ENCODE measurements at places on chromosomes 16 and 17. TPM values are rescaled to one million over a fixed set of nuclear protein-coding genes. Genes with fewer than 3 reads are reported as not detected.

DNA sequence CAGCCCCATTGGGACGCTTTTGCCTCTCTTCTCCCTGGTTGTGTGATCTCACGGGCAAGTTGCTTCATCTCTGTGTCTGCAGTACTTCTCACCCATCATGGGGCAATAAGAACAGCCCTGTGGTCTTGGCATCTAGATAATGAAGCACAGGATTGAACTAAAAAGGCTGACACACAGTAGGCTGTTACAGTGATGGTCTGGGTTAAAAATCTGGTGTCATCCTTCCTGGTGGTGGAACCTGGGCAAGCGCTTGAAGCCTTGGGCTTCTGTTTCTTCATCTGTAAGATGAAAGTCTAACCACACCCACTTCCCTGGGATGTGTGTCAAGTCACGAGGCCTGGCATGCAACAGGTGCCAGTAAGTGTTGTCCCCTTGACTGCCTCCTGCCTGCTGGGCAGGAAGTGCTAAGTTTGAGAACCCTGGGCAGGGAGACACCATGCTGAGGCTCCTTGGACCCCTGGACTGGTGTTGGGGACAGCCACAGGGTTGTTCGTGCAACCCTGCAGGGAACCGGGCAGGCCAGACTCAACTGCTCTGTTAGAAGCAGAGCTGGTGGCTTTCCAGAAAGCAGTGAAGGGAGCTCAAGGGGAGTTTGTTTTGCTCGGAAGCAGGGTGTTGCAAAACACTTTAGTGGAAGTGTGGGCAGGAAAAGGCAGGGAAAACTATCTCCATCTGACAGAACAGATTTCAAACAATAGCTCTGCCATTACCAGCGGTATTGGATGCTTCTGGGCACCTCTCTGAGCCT lies 5.9 kb upstream of the MAP2K3 start:
- DNase-seq = no peak

HES7 gene
- not detected for total RNA-seq

GAS2L2 gene
- 0.71 TPM for total RNA-seq

- DNase-seq = no peak
These were observed 39.5 kb downstream of the RCVRN start for GRCh38 chr17:9865586-9865985.

TVP23A gene
- total RNA-seq = 4.2 TPM

ST6GALNAC1 gene
- 20.6 TPM for total RNA-seq

TPSG1 gene
- not detected for total RNA-seq

DNA sequence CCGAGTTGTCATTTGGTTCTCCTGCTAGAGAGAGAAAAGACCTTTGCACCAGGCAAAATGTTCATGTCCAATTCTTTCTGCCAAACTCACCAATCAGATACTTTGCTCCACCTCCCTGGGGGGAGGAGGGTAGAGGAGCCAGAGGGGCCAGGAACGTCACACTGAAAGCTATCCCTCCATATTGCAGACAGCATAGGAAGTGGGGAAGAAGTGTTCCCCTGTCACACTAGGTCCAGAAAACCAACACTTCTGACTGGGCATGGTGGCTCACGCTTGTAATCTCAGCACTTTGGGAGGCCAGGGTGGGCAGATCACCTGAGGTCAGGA lies 9.5 kb downstream of the HSD17B2 start:
- DNase-seq = no peak

DNA sequence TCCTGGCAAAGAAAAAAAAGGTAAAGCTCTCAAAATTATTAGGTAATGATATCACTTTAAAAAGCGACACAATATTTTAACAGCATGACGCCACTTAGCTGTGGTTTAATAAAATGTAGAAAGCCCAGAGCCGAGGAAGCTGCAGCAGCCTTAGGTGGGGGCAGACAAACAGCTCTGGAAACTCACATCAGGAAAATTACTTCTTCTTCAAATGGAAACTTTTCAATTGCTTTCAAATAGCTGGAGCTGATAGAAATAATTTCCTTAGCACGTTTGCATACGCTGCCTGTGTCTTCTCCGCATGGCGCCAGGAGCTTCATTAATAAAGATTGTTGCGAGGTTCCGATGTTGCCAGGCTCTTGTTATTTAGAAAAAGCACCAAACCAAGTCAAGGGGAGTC lies 835.3 kb upstream of the EEF2KMT start:
- DNase-seq = no peak

DNA sequence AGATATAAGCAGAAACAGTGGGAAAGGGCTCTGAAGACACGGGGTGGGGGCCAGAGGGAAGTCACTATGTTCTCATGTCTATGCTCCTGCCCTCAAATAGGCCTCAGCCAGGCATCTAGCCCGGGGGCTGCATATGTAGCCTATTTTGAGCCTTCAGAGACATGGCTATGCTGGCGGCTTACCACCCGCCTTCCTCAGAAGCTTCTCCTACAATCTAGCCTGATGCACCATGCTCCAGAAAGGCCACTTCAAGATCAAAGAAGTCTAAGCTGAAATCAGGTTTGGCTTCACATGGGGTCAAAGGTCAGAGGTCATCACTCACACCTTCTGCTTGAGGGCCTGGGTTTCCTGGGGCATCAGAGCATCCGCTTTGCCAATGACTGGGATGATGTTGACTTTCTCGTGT lies 1.6 kb downstream of the SEPTIN1 start:
- DNase-seq = no peak

- no peak for DNase-seq
These were observed 25.4 kb downstream of the DNAJA2 start for GRCh38 chr16:46947900-46948547.

CYB5B gene
- 85.0 TPM for total RNA-seq

DNA sequence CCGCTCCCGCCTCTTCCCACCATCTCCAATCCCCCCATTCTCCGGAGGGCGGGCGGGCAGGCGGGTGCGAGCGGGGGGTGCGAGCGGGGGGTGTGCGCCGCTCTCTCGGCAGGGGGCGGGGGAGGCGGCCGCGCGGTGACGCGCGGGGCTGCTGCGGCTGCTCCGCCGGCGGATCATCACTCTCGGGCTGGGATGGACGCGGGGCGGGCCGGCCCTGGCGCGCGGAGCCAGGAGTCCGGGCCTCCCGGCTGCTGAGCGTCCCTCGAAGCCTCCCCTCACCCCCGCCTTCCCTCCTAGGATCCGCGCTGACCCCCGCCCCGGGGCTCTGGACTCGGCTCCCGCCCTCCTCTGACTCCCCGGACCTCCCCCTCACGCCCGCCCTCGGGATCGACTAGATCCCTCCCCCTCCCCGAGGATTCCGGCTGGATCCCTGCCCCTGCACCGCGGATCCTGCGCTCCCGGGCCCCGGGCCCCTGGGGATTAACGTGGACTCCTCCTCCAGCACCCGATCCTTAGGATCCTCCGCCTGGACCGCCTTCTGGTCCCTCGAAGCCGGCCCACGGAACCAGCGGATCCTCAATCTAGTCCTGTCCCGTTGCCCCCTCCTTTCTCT lies 946 bp upstream of the TMEM256 start:
- DNase-seq = peak; percentile 57

DNA sequence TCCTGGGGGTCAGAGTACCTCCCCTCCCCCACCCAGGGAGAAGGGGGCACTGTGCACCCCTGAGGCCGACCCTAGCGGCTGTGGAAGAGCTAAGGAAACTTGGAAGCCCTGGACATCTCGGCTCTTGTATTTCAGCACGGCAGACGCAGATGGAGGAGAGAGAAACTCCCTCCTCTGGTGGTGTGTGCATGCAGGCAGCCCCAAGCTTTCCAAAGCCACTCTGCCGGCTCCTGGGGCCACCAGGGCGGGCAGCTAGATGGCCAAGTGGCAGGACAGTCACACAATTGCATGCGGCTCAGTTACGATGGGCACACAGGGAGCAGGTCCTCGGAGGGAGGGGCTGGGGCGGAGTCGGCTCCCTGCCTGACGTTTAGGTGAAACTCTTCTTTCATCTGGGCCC lies 195.5 kb downstream of the RBFOX3 start:
- no peak for DNase-seq

DNA sequence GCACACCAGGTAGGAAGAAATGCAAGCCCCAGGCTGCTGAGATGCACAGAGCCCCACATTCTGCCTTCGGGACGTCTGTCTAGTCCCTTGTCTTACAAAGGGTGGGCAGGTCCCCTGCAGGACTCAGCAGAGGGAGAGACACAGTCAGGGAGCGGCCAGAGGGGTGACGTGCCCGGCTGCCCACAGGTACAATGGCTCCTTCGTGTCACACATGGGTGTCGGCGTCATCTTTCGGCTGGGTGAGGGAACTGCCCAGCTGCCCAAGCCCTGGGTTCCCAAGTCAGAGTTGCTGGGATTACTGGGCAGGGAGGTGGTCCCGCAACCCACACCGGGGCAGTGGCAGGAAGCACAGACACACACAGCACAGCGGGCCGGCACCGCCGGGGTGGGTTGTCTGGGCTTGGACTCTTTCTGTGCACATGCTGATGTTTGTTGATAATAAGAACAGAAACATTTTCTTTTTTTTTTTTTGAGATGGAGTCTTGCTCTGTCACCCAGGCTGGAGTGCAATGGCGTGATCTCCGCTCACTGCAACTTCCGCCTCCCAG lies 80.6 kb downstream of the JPH3 start:
- no peak for DNase-seq

HLF gene
- total RNA-seq = 23.4 TPM

DNA sequence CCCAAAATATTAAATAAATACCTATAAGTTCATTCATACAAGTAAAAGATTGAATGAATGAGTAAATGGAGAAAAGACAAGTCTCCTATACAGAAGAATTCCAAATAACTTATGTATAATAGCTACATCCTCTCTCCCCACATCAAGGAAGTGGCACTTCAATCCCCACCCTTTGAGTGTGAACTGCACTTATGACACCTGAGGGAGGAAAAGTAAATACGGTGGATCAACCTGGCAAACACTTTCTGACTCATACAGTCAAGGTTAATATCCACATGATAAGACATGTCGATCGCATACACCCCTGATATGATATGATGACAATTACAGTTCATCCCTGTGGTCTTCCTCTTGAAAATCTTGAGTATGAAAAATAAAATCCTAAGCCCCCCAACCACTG lies 18.0 kb downstream of the SLFN12L start:
- DNase-seq = no peak

C16orf54 gene
- 0.79 TPM for total RNA-seq

SOX15 gene
- total RNA-seq = 2.8 TPM

DNA sequence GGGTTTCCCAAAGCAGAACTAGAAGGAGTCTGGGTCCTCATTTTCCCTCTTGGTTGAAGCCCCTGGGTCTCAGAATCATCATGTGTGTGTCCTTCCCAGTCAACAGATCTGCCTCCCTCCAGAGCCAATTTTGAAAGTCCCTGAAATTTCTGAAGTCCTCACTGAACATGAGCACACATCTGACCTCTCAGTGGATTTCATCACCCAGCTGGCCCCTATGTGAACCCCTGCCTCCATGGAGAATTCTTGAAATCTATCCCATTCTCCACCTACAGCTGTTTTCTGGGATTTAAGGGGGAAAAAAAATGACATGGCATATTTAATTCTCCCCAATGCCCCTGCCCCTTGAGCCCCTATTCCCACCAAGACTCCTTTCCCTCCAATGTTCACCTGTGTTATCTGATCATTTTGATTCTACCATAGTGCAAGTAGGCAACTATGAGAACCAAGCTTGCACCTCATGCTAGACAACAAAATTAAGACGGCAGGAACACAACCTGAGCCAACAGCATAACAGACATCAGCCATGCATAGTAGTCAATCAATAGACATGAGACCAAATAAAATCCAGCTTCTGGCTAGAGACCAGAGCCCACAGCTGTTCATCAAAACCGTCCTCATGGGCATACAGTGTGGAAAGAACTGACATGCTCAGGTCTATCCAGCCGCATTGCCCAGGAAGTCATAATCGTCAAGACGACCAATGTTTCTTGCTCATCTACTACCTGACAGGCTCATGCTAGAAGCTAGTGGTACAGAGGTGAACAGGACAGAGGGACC lies 14.9 kb downstream of the SOX9 start:
- no peak for DNase-seq

- DNase-seq = no peak
These were observed 23.4 kb downstream of the MYH13 start for GRCh38 chr17:10349403-10349802.

- no peak for DNase-seq
These were observed 96.2 kb downstream of the PRKCA start for GRCh38 chr17:66398617-66399016.

SPEM2 gene
- 202 TPM for total RNA-seq

KANSL1 gene
- total RNA-seq = 152 TPM

TIMP2 gene
- total RNA-seq = 262 TPM

PGAP3 gene
- 37.4 TPM for total RNA-seq

GRCh38 chr16:82657239-82657638 lies 30.5 kb downstream of the CDH13 start:
- DNase-seq = no peak

CSH1 gene
- total RNA-seq = 1.2 TPM

DNA sequence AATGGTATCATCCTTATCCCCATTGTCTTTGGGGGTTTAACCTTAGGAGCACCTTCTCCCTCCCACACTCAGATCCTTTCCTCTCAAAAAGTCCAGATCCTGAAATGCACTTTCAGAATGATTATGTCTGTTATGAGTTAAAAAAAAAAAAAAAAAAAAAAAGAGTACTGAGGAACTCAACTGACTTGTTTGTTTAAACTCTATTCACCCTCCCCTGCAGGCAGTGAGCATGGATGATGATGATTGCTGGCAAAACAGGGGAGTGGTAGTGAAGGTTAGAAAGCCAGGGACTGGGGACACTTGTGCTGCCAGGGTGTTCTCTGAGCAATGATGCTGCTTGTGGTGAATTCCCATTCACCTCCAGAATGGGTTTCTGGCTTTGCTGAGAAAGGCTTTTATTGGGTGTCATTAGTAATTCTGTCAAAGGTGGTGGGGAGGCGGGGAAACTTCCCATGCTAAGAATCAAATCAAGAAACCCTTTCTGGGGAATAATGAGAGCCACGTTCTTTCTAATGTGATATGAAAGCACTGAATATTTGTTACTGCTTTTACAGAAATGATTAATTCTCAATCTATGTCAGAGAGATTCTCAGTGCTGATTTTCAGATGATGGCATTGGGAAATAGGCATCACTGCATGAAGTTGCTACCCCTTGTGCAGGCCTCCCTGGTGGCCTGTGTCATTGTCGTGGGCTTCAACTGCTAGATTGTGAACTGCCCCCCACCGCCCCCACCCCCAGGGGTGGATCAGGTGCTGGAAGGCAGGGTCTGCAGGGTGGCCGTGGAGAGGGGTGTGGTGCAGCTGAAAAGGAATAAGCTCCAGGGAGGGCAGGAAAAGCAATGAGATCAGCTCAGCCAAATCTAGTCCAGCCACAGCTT lies 14.1 kb downstream of the CCL4 start:
- DNase-seq = no peak

DNA sequence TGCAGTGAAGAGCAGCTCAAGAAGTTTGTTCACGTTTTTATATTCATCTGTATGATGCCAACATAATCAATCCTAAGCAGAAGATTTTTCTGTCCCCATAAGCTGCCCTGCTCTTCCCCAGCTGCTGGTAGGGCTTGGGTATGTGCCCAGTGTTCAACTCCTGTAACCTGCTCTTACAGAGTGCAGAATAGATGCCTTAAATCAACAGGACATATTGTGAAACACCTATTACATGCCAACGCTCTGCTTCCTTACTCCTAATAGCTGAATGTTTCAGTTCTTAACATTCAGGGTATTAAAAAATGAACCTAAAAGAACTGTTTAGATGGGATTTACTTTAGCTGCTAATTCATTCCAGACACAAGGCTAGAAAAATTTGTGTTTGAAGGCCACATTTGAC lies 190.9 kb downstream of the HS3ST3A1 start:
- no peak for DNase-seq

Data from testis (tissue), 5 donors.